ENCODE measurements at places on chromosomes 6 and 20.
A peak's percentile ranks its signal among the peaks of the same experiment; 100 is the strongest.

DNA sequence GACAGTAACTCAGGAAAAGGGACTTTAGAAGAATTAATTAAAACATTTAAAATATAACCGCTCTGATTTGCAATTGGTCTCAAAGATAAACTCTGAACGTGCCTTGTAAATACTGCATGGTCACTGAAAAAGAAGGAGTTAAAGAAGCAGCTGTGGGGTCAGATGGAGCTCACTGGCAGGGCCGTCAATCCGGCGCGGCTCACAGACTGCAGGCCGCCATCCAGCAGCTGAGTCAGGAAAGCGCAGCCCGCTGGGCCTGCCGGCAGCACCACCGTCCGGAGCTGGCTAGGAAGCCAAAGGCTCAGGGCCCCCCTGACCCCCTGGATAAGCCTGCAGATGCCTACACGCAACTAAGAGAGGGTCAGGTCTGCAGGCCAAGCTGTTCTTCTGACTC is 54.2 kb upstream of the FRMD1 start:
- DNase-seq = no peak

GRCh38 chr6:42396720-42397119 is 55.0 kb downstream of the TRERF1 start:
- no peak for DNase-seq

DNA sequence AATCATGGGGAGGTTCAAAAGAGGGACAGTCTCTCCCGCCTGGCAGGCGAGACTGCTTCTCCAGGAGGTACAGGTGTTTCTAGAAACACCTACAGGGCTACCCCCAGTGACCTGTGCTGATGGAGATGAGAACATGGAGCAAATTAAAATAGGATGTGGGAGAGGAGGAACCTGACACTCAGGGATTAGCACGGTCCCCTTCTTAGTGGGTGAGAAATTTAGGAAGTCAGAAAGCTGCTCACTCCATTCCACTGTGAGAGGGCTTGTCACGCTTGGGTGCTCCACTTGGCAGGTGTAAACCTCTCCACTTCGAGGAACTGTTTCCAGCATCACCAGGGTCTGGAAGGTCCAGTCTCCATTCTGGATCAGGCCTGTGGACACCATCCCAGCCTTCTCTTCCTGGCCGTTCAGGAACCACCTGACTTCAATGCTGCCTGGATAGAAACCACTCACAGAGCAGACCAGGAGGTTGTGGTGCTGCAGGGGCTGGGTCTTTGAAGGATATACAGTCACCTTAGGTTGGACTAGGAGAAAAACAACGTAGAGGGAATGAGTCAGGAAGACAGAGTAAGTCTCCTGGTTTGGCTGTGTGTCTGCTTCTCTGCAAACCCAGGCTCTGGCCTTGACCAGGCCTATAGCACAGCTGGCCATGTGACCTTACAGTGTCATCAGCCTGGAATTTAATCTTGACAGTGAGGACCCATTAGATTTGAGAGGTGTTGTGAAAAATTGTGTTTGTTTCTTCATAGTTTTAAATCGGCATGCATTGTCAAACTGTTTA is 8.1 kb downstream of the HLA-DRB1 start:
- no peak for DNase-seq

DNA sequence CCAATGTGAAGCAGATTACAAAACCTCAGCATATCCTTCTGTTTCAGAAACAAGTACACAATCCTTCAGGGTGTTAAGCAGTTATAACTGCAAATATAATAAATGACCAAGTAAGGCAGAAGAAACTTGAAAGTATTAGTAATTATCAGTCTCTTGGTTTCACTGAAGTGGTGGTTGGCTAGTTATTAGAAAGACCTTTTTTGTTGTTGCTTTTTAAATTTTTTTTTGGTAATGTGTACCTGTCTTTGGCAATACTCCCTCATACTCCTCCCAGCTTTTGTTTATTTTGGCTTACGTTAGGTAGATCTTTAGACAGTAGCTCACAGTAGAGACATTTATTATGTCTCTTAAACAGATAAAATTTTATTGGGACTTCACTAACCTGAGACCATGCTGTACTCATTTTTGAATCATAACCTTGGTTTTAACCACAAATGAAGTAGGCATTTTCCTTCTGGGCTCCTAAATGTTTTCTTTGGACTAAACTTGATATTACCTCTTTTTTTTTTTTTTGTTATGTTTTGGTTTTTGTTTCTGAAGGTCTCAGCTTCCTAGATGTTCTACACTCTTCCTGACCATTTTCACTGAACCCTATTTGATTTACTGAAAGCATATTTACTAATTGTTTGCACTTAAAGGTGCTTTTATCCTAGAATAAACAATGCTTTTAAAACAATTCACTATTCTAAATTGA is 6.4 kb downstream of the CD2AP start:
- no peak for DNase-seq

GRCh38 chr20:44388466-44389023 is 33.0 kb downstream of the HNF4A start:
- peak; percentile 78 for DNase-seq

- no peak for DNase-seq
Observed at GRCh38 chr6:75460681-75461080, 32.9 kb downstream of the FILIP1 start.

DNA sequence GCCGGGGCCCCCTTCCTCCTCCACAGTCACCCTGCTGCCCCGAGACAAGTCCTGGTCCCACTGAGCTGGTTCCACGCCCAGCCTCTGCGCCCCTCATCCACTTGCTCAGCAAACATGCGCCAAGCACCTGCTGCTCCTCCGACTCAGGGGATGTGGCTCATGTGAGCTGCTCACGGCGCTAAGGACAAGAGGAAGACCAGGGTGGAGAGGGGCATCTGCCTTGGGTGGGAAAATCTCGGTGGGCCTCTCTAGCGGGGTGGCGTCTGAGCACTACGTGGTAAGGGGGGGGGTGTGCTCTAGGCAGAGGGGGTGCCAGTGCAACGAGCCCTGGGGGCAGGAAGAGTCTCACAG is 4.5 kb downstream of the LAMA5 start:
- no peak for DNase-seq

Data from NCI-H460 (cell line).